ENCODE measurements at places on chromosomes 3 and 15. TPM values are rescaled to one million over a fixed set of nuclear protein-coding genes. Genes with fewer than 3 reads are reported as not detected.

DNA sequence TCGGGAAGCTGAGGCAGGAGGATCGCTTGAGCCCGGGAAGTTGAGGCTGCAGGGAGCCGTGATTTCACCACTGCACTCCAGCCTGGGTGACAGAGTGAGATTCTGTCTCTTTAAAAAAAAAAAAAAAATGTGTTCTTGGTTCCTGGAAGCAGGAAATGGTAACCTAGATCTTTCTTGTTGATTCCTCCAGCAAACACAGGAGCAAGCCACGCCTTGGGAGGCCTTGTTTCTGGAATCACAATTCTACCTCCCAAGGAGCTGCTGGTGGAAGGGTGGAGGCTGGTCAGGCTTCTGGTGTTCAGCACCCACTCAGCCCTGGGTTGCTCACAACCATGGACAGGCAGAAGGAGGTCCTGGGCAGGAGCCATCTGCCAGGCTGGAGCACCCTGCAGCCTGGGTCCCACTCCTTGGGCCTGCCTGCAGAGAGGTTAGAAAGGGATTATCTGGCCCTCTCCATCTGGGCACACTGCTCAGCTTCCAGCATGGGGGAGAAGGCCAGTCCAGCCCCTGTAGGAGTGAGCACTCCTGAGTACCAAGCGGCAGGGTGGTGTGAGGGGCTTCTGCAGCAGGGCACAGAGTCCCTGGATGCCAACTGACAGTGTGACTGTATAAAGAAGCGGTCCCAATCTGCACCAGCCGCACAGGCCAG, 65.6 kb downstream of the ABTB1 start:
- DNase-seq = no peak

DNA sequence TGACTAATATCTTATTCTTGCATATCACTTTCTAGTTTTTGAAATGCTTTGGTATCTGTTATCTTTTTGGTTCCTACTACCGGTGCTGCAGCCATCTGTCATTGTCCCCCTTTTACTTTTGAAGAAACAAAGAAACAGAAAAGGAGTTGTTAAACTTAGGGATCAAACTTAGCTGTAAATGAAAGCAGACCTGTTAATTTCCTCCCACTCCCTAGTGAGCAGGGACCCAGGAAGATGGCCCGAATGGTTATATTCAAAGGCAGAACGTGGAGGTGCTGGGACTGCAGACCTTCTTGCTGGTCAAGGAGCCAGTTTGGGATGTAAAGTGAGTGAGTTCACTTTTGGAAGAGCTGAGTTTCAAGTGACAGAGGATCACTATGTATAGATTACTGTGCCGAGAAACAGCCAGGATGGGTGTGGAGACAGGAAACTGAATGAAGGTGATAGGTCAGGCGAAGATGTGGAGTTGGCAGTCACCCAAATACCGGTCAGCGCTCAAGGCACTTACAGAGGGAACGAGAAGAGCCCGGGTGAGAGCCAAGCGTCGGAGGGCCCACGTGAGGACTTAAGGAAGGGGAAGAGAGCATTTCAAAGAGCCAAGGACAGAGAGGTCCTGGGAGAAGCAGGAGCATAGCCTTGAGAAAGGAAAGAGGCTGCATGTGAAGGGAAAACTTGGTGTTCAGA, 20.1 kb downstream of the KBTBD8 start:
- no peak for DNase-seq

GRCh38 chr3:161284989-161285388, 63.9 kb downstream of the NMD3 start:
- DNase-seq = no peak

- DNase-seq = no peak
These were observed 275.9 kb upstream of the TPM1 start for GRCh38 chr15:62766599-62766998.

DNA sequence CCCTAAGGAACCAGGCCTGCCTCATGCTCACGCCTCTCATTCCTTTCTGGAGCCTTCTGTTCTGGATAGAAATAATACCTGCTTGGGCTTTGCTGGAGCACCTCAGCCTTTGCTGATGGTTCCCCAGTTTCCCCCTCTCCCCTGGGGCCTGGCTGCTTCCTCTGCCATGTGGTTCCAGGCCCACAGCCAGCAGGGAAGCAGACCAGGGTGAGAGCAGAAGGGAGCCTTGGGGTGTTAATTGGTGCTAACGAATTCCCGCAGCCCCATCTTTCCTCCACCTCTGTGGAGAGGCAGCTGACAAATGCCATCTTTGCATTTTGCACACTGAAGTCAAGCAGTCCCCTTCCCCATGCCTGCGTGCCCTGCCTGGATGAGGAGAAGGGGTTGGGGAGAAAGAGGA, 13.1 kb upstream of the CORO2B start:
- DNase-seq = no peak

GRCh38 chr3:4501437-4501836, 8.3 kb downstream of the ITPR1 start:
- no peak for DNase-seq

DNA sequence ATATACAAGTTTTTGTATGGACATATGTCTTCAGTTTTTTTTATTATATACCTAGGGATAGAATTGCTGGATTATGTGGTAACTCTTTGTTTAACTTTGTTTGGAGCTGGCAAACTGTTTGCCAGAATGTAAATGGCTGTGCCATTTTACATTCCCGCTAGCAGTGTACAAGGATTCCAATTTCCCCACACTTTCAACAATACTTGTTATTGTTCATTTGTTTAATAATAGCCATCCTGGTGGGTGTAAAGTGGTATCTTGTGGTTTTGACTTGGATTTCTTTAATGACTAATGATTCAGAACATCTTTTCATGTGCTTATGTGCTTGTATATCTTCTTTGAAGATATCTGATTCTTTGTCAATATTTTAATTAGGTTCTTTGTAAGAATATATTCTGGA, 64.4 kb downstream of the ZNF609 start:
- DNase-seq = no peak

- DNase-seq = no peak
These were observed 166.1 kb downstream of the SSR3 start for GRCh38 chr3:156388497-156389448.

DNA sequence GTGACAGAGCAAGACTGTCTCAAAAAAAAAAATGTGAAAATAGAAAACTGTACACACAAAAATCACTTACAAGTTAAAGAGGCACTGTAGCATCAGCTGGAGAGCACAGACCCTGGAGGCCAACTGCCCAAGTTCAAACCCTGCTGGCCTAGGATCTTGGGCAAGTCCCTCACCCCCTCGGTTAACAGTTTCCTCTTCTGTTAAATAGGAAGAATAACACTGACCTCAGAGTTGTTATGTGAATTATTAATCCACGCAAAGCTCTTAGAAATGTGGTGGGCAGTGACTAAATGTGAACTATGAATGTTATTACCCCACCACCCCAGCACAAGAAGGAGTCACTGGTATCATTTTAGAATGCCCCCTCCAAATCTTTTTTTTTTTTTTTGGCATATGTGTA, 11.2 kb downstream of the CIB1 start:
- no peak for DNase-seq

DNA sequence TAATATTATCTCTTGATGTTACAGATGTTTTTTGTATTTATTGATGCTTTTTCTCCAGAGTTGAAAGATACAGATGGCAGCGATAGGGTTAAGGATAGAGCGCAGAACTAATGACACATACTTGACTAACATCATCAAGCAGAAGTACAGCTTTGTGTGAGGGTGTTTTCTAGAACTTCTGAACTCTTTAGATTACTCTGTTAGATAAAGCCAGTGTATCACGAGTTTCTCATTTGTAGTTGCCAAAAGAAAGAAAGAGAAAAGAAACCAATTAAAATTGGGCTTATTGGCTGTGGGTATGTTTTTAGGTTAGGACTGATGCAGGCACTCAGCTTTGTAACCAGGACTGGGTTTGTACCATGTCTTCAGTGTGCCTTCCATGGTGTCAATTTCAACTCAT, 6.6 kb upstream of the GPR171 start:
- DNase-seq = no peak

GRCh38 chr3:178480274-178480673, 56.0 kb upstream of the KCNMB2 start:
- no peak for DNase-seq

GRCh38 chr15:41908736-41909461, 15.0 kb upstream of the SPTBN5 start:
- no peak for DNase-seq

DNA sequence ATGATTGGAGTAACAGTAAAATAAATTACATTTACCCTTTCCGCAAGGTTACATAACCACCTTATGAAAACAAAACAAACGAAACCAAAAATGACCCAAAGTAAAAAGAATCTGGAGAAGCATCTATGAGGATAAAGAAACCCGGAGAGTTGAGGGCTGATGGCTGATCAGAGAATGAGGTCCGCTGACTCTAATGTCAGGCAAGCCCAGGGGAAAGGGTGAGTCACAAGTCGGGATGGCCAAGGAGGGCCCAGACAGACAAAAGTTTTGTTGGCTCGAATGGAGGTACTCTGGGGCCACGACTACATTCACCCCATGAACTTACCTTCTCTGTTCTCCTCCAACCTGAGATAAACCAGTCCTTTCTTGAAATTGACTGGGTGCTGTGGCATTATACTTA, 95.7 kb downstream of the RORA start:
- no peak for DNase-seq

GRCh38 chr3:127097072-127097405, 95.9 kb upstream of the PRR23E start:
- no peak for DNase-seq

DNA sequence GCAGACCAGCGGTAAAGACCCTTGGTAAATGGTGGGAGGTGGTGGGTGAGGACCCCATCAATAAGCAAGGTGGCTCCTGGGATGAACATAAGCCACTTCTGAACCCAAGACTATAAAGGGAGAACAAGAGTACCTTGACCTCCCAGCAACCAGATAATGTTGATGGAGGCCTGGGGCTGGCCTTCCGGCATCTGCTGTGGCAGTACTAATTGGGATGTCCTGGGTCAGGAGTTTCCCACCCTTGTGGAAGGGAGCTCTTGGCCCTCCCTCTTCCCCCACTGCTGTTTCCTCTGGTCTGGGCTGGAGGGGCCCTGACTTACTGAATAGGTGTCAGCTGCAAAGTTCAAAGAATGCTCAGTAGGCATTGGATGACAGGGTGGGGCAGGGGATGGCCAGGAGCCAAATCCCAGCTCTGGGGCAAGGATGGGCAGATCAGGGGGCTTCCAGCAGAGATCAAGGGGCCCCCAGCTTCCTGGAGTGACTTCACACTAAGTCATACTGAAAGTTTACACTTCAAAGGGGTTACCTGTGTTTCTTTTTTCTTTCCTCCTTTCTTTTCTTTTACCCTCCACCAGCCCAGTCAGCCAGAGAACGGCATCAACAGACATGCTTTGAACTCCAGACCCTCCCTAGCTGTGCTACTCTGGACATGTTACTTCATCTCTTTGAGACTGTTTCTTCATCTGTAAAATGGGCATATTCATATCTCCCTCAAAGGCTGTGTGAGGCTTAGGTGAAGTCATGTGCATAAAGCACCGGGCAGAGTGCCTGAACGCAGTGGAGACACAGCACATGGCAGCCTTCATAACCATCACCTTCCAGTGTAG, 1.5 kb downstream of the RBP1 start:
- no peak for DNase-seq

DNA sequence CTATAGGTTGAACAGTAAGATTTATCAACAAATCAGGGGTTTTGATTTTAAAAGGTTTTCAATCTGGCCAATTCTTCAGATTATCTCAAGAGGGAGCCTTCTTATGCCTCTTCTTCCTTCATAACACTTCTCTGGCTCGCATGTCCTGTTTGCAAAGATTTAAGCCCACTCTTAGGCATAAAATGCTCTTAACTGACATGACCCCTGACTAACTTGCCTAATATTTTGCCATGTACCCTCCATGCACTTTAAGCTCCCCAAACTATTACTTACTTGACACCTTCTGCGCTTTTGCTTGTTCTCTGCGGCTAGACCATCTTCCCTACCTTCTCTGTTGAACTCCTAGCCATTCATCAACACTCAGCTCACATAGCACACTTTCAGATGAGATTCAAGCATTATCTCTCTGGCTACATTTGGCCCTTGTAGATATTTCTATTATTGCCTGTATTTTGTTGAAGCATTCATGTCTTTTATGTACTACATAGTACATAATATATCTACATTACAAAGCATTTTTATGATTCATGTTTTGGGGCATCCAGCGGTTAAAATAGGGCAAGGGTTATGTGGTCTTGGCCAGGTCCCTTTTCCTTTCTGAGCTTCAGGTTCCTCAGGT, 1.0 kb upstream of the ARIH1 start:
- no peak for DNase-seq

DNA sequence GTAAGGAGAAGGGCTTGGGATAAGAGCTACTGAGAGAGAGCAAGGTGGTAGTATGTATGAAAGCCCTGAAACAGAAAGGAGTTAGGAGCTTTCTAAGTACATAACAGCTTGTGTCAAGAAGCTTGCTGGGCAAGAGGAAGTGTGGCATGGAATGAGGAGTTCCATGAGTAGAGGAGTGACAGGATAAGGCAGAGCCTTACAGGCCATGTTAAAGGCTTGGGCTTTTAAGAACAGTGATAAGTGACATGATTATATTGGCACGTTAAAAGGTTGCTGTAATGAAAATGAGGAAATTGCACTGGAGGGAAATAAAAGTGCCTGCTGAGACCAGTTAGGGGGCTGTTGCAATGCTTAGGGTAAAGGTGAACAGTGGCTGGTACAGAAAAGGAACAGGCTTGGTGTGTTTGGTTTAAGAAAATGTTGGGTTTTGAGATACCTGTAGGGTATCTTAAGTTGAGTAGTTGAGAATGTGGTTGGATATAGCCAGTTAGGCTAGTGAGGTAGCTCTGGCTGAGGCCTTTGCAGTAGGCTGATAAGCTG, 49.0 kb downstream of the MEF2A start:
- DNase-seq = no peak

DNA sequence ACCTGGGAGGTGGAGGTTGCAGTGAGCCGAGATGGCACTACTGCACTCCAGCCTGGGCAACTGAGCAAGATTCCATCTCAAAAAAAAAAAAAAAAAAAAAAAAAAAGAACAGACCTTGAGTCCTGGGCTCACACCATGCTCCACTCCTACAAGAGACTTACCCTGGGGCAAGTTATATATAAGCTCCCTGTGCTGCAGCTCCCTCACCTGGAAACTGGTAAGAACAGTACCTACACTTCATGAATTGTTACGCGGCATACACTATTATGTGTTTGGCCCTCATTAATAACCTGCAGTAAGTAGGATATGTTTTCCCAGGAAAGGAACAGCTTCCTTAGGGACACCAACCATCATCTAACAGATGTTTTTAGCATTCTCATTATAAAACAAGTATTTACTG, 119.6 kb downstream of the FMN1 start:
- DNase-seq = no peak

TUSC7 gene
- polyA plus RNA-seq = not detected

LRRC57 gene
- 14.0 TPM for polyA plus RNA-seq

TNIK gene
- polyA plus RNA-seq = 28.9 TPM

LRRC49 gene
- not detected for polyA plus RNA-seq

HCLS1 gene
- 394 TPM for polyA plus RNA-seq

NANOGP8 gene
- not detected for polyA plus RNA-seq
